Epithelial cell of alveolus of lung (primary cell): ENCODE measurements at places on chromosomes 11 and 22. TPM values are rescaled to one million over a fixed set of nuclear protein-coding genes. Genes with fewer than 3 reads are reported as not detected.

Gene IGLL1
- not detected in 2 replicates for total RNA-seq

Gene UEVLD
- 24.7 and 28.4 TPM in 2 replicates for total RNA-seq

Gene C11orf97
- total RNA-seq: not detected in 2 replicates

Gene OR51B4
- total RNA-seq: not detected in 2 replicates

Gene CAVIN3
- total RNA-seq: 114 and 694 TPM in 2 replicates
